Activated T-cell treated with anti-CD3 and anti-CD28 coated beads for 48 hours (primary cell): ENCODE measurements at places on chromosomes 6 and 20.

GRCh38 chr6:33960345-33961313, 156.8 kb upstream of the MLN start:
- DNase-seq, result no peak

DNA sequence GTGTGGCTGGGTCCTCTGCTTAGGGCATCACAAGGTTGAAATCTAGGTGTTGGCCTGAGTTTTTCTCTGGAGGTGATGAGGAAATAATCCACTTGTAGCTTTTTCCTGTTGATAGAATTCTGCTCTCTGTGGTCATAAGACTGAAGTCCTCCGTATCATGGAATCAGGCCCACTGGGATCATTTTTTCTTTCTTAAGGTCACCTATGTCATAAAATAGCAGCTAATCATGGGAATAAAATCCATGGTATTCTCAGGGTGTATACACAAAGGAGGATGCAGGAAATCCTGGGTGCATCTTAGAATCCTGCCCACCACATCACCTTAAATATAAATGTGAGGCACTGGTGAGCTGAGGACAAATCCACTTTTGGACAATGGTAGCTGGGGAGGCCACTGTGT, 72.7 kb downstream of the PRDM1 start:
- DNase-seq, result no peak

GRCh38 chr6:43707767-43708166, 20.2 kb upstream of the MRPS18A start:
- DNase-seq, result no peak

DNA sequence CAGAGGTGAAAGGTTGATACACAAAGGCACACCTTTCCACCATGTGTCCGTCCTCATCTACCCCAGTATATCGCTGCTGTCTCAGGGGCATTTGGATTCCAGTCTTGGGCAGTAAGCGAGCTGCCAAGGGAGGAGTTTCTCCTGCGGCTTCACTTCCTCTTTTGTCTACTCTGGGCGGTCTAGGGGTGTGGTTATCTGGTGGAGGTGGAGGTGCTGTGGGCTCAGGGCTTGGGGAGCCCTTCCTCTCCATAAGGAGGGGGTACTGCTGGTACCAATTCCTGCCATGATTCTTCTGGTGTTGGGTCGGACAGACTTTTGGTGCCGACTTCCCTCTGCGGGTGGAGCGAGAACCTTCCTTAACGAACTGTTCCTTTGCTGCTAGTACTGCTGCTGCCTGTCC, 31.9 kb upstream of the FABP7 start:
- no peak for DNase-seq

DNA sequence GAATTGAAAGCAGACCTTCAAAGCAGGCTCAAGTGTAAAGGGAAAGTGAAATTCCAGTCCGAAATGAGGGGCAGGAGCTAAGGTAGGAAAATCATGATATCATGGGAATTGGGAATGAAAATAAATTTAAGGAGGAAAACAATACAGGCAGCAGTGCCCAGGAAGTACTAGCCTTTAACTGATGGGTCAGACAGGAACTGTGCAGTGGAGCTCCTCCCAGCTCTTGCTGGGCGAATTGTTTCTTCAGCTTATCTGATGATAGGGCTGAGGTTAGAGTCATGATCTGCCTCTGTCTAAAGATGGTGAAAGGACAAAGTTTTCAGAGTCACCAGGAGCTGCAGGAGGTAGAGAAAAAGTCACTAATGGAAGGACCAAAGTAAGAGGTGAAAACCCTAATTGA, 457.9 kb upstream of the PTCHD4 start:
- DNase-seq, result no peak

- DNase-seq, result no peak
Observed at GRCh38 chr20:11453430-11453829, 464.3 kb upstream of the BTBD3 start.

DNA sequence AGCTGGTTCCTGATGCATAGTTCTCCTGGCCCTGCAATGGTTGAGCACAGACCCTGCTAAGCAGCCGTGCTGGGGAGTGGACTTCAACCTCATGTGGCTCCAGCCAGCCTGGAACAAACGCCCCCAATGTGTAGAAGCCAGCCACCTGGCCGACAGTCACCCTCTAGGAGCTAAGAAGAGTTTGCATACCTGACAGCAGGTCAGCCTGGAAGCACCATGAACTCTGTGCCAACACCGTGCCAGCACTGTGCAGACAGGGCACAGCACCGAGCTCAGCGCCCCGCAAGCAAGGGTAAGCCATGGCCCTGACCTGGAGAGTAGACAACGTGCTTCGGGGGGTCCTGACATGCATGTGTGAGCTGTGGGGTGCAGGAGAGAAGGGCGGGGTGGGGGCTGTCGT, 356.3 kb downstream of the ZFAND3 start:
- DNase-seq, result no peak

DNA sequence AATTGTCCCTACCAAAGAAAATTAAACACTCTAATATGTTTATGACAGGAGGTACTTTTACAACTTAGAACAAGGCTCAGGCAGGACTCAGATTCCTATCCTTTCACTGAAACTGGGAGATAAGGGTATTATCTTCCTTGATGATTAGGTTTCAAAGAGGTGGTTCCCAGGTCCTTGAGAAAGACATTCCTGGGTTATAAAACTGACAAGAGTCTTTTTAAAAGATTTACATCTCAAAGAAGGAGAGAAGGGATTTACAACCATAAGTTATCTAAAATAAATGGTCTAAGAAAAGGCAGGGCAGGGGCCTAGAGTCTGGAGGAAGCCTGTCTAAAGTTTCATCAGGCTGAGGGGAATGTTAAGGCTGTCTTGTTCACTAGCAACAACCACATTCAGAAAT, 1492.5 kb downstream of the HACE1 start:
- no peak for DNase-seq

GRCh38 chr20:22722811-22723210, 138.4 kb upstream of the FOXA2 start:
- DNase-seq, result no peak

- DNase-seq, result no peak
Observed at GRCh38 chr20:33419140-33419974, 18.0 kb upstream of the CDK5RAP1 start.

- no peak for DNase-seq
Observed at GRCh38 chr20:1625083-1625690, 5.4 kb upstream of the SIRPB1 start.
